ENCODE measurements at places on chromosomes 5 and 9. TPM values are rescaled to one million over a fixed set of nuclear protein-coding genes. Genes with fewer than 3 reads are reported as not detected.

The PCSK1 gene
- not detected for total RNA-seq

The TLE4 gene
- 3.4 TPM for total RNA-seq

DNA sequence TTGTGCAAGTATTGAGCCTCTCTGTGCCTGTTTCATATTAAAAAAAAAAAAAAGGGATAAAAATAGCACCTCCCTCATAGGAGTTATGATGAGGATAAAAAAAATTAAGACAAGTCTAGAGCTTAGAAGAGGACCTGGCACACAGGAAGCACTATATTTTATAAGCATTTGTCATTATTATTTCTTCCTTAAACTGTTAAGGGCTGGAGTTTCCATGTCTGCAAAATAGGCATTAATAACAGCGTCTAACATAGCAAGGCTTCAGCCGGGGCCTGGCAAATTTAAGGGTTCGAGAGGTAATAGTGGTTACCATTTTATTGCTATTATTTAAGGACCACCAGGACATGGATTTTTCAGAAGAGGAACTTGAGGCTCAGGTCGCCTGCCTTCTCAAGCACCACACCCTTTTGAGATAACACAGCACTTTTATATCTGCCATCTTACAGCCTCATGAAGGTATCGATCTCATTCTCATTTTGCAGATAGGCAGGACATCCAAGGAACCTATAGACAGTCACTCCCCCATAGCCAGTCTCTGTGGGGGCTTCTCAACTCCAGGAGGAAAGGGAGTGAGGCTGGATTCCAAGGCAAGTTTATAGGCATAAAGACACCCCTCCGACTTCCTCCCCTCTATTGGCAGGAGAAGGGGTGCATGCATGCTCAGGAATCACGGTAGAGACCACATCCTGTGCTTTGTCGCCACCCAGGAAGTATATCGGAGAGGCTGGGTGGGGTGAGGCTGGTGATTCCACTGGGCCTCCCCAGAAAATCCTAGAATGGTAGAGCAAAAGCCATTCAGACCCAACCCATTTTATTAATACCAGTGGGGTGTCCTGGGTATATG, 2.4 kb downstream of the ANXA6 start:
- no peak for DNase-seq

- DNase-seq, result no peak
These were observed 380.0 kb downstream of the ANXA1 start for GRCh38 chr9:73531658-73532057.

DNA sequence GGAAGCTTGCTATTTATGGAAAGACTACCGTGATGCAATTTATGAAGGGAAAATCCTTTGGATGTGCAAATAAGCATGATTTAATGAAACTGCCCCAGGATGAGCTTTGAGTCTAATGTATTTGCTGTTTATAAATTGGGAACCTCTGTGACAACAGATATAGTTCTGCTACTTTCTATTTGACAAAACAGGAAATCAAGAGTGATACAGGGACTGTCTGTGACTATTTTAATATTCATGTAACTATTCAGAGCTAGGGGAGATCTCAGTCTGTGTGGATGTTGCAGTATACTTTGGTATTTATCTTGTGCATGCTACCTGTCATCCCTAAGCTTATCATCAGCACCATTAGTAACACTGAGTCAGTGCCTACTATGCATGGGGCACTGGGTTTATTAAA, 132.1 kb downstream of the PDZD2 start:
- no peak for DNase-seq

GRCh38 chr5:437281-437771, 5.7 kb upstream of the EXOC3 start:
- DNase-seq, result no peak

DNA sequence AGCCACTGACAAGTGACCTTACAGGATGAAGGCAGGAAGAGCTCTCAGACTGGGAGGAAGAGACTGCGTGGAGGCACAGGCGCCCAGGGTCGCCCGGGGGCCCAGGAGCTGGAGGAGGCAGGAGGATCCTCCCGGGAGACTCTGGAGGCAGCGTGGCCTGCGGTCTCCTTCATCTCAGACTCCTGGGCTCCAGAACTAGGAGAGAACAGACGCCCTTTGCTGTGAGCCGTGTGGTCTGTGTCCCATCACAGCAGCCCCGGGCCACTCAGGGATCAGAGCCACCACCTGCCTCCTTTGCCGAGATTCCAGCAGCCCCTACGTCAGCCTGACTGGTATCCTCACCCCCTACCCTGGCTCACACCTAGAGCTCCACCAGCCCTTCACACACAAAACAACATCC, 45.2 kb downstream of the SLC12A7 start:
- no peak for DNase-seq

- DNase-seq, result no peak
These were observed 5.5 kb downstream of the TSTD2 start for GRCh38 chr9:97627624-97628023.

All from left lobe of liver (tissue), 2 donors.